ENCODE measurements at places on chromosomes 11 and 22. TPM values are rescaled to one million over a fixed set of nuclear protein-coding genes. Genes with fewer than 3 reads are reported as not detected.

DNA sequence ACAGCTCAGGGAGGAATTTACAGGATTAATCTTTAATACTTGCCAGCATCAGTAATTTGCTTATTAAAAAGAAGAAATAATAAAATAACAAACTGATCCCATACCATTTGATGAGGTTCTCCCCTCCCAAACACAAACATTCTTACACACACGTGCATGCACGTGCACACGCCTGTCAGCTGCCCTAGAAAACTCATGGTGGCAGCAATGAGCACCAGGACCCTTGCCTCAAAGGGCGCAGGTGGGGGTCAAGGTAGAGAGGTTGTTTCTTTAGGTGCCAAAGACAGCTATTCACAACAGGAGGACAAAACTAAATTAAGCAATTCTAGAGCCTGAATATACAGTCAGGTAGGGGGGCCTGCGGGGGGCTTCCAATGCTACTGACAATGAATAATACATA is 219.3 kb downstream of the BUD13 start:
- H3K4me1 ChIP-seq: no peaks in the 10 kb centered on the region
- no peak overlapping the region for H3K27ac ChIP-seq
- DNase-seq: no peak
- no peaks in the 10 kb centered on the region for H3K36me3 ChIP-seq
- no peak overlapping the region for H3K4me3 ChIP-seq

Gene SAA2
- total RNA-seq: not detected

DNA sequence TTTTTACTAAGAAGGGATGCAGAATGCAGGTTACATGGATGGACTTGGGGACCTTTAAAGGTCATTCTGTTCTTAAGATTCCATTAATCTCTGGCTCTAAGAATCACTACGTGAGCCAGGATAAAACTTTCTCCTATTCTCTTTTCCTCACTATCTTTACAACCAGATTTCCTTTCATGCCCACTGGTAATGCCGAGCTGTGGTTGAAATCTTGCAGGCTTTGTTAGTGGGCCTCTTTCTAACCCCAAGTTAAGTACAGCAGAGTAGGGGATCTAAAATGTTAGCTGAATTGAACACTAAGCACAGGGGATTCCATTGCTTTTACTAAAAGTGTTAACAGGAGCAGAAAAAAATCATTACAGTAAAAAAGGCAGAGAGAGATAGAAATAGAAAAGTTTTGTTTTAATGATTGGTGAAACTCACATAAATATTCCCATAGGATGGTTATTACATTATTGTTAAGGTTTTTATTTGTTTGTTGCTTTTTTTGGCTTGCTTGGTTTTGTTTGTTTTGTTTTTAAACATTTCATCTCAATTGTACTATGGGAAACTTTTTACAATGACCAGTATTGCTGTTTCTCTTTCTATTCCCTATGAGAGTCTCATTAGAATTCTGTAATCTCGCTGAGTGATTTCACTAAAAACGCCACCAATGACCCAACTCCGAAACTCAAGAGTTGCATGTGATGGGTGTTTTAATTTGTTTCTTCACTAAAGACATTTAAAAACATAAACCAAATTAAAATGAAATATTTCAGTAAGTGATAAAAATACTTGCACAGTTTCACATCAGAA is 54.1 kb upstream of the HTATIP2 start:
- peaks cover 20% of the 10 kb centered on the region for H3K27me3 ChIP-seq
- H3K4me1 ChIP-seq: no peaks in the 10 kb centered on the region
- no peaks in the 10 kb centered on the region for H3K36me3 ChIP-seq
- H3K27ac ChIP-seq: no peak overlapping the region
- DNase-seq: no peak
- no peak overlapping the region for H3K4me3 ChIP-seq

GRCh38 chr11:123654566-123655081 is at the start of gene SCN3B:
TSS of gene SCN3B (minus strand) at chr11:123654624. CDS start at chr11:123653801, 823 bp downstream.
- H3K4me1 ChIP-seq: peaks cover 10% of the 10 kb centered on the region
- H3K27ac ChIP-seq: no peak within 1 kb of the TSS
- H3K36me3 ChIP-seq: peaks cover 4% of the 10 kb centered on the region
- H3K27me3 ChIP-seq: peaks cover 57% of the 10 kb centered on the region
- H3K4me3 ChIP-seq: peak within 1 kb of the TSS; percentile 63
- DNase-seq: peak; percentile 44

GRCh38 chr22:39135092-39135896 is 17.2 kb downstream of the CBX7 start:
- H3K36me3 ChIP-seq: no peaks in the 10 kb centered on the region
- no peak overlapping the region for H3K4me3 ChIP-seq
- DNase-seq: peak; percentile 62
- peaks cover 2% of the 10 kb centered on the region for H3K4me1 ChIP-seq

GRCh38 chr11:66333220-66333877 is 2.9 kb downstream of the RIN1 start:
- H3K27me3 ChIP-seq: no peaks in the 10 kb centered on the region
- no peak overlapping the region for H3K27ac ChIP-seq
- no peak overlapping the region for H3K4me3 ChIP-seq

Gene POGLUT3
- total RNA-seq: 13.5 TPM

Gene DBX1
- total RNA-seq: not detected

Gene MEI1
- 23.4 TPM for total RNA-seq

- no peaks in the 10 kb centered on the region for H3K27me3 ChIP-seq
- H3K36me3 ChIP-seq: no peaks in the 10 kb centered on the region
- H3K27ac ChIP-seq: no peak overlapping the region
- no peak overlapping the region for H3K4me3 ChIP-seq
- no peaks in the 10 kb centered on the region for H3K4me1 ChIP-seq
Observed at GRCh38 chr11:23151819-23152218, 291.5 kb upstream of the CCDC179 start.

GRCh38 chr11:47863189-47863897 is 15.2 kb upstream of the NUP160 start:
- no peak for DNase-seq
- no peak overlapping the region for H3K4me3 ChIP-seq
- no peaks in the 10 kb centered on the region for H3K27me3 ChIP-seq
- H3K27ac ChIP-seq: no peak overlapping the region
- H3K4me1 ChIP-seq: peaks cover 10% of the 10 kb centered on the region
- no peaks in the 10 kb centered on the region for H3K36me3 ChIP-seq

- H3K27ac ChIP-seq: no peak overlapping the region
- H3K27me3 ChIP-seq: peaks cover 15% of the 10 kb centered on the region
- H3K36me3 ChIP-seq: no peaks in the 10 kb centered on the region
- DNase-seq: no peak
- H3K4me3 ChIP-seq: no peak overlapping the region
Observed at GRCh38 chr11:13117344-13117743, 108.2 kb downstream of the RASSF10 start.

- no peak overlapping the region for H3K4me3 ChIP-seq
- H3K27ac ChIP-seq: no peak overlapping the region
- no peak for DNase-seq
- peaks cover 25% of the 10 kb centered on the region for H3K27me3 ChIP-seq
- H3K4me1 ChIP-seq: peaks cover 6% of the 10 kb centered on the region
Observed at GRCh38 chr22:23569716-23570115, 10.4 kb downstream of the IGLL1 start.

- H3K4me3 ChIP-seq: peak overlapping the region; percentile 87
- peak; percentile 17 for DNase-seq
- H3K27ac ChIP-seq: peak overlapping the region; percentile 69
- H3K36me3 ChIP-seq: no peaks in the 10 kb centered on the region
- H3K4me1 ChIP-seq: peaks cover 29% of the 10 kb centered on the region
- peaks cover 3% of the 10 kb centered on the region for H3K27me3 ChIP-seq
Observed at GRCh38 chr11:111602865-111603610, 789 bp downstream of the SIK2 start.

GRCh38 chr11:43067681-43068080 is 244.1 kb upstream of the API5 start:
- DNase-seq: no peak
- no peaks in the 10 kb centered on the region for H3K36me3 ChIP-seq
- H3K4me3 ChIP-seq: no peak overlapping the region
- no peak overlapping the region for H3K27ac ChIP-seq

DNA sequence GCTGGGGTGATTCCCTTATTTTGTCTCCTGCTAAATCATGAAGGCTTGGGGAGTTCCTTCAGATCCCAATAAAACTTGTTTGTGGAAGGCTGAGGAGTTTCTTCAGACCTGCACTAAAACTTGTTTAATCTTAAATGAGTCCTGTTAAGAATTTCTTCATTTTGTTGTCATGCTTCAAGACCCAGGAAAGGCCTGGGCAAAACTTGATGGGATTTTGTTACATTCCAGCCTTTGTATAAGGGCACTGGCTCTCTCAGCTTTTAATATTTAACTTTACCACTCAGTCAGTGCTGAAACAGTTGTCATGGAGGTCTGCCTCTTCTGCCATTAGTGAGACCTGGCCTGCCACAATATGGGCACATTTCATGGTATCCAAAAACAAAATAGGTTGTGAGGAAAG is 699.0 kb downstream of the ETS1 start:
- no peaks in the 10 kb centered on the region for H3K36me3 ChIP-seq
- no peaks in the 10 kb centered on the region for H3K4me1 ChIP-seq
- peaks cover 7% of the 10 kb centered on the region for H3K27me3 ChIP-seq
- DNase-seq: no peak

GRCh38 chr11:68314203-68315170 is 2.1 kb downstream of the LRP5 start:
- peaks cover 21% of the 10 kb centered on the region for H3K4me1 ChIP-seq
- peaks cover 4% of the 10 kb centered on the region for H3K27me3 ChIP-seq
- no peak for DNase-seq
- H3K27ac ChIP-seq: no peak overlapping the region
- peaks cover 3% of the 10 kb centered on the region for H3K36me3 ChIP-seq
- H3K4me3 ChIP-seq: peak overlapping the region; percentile 85

Gene MRGPRX4
- not detected for total RNA-seq

DNA sequence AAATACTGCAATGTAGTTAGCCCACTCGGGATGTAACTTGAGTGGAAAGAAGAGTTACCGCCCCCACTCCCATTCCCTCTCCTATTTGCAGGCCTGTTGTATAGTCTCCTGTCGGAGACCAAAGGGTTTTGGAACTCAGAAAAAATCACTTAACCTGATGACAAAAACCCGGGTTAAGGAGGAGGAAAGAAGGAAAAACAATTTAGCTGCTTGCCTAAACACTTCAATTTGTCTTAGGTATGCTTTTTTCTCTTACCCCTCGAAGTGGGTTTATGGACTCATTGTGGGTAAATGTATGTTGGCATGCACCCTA is 2.2 kb downstream of the YAP1 start:
- H3K4me1 ChIP-seq: peaks cover 10% of the 10 kb centered on the region
- no peak overlapping the region for H3K27ac ChIP-seq
- peaks cover 2% of the 10 kb centered on the region for H3K36me3 ChIP-seq
- no peak overlapping the region for H3K4me3 ChIP-seq

DNA sequence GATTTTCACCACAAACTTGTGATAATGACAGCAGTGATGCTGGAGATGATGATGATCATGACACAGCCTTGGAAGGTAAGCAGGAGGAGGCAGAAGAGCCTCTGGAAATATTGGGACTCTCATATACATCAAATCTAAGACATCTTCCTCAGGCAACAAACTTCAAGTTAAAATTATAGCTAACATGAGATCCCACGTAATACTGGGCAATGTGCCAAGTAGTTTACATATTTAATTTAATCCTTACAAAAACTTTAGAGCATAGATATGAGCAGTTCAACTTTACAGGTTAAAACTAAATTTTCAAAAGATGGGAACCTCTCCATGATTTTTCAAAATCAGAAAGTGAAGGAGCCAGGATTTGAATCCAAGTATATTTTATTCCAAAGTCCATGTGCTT is 19.0 kb downstream of the OR52B2 start:
- H3K27ac ChIP-seq: no peak overlapping the region
- no peak for DNase-seq
- peaks cover 6% of the 10 kb centered on the region for H3K27me3 ChIP-seq
- no peak overlapping the region for H3K4me3 ChIP-seq
- H3K36me3 ChIP-seq: no peaks in the 10 kb centered on the region

DNA sequence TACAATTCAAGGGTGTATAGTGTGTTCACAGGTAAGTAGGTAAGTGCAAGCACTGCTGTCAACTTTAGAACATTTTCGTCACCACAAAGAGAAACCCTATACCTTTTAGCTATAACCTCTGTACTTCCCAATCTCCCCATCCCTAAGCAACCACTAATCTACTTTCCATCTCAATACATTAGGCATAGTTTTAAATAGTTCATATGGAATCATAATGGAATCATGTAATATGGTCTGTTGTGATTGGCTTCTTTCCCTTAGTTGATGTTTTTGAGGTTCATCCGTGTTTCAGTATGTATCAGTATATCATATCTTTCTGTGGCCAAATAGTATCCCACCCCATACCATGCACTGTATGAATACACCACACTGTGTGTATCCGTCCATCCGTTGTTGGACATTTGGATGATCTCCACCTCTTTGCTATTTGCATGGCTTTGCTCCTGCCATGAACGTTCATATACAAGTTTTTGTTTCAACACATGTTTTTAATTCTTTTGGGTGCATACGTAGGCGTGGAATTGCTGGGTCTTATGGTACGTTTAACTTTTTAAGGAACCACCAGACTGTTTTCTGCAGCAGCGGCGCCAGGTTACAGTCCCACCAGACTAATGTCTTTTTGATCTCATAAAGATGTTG is 27.7 kb upstream of the OPCML start:
- no peak overlapping the region for H3K4me3 ChIP-seq
- no peak overlapping the region for H3K27ac ChIP-seq
- no peak for DNase-seq
- H3K4me1 ChIP-seq: no peaks in the 10 kb centered on the region
- no peaks in the 10 kb centered on the region for H3K36me3 ChIP-seq

Gene DCHS1
- 1.4 TPM for total RNA-seq

Measured in activated naive CD8-positive, alpha-beta T cell treated with anti-CD3 and anti-CD28 coated beads for 36 hours (primary cell).